ENCODE measurements at places on chromosomes 12 and 14. TPM values are rescaled to one million over a fixed set of nuclear protein-coding genes. Genes with fewer than 3 reads are reported as not detected.

DNA sequence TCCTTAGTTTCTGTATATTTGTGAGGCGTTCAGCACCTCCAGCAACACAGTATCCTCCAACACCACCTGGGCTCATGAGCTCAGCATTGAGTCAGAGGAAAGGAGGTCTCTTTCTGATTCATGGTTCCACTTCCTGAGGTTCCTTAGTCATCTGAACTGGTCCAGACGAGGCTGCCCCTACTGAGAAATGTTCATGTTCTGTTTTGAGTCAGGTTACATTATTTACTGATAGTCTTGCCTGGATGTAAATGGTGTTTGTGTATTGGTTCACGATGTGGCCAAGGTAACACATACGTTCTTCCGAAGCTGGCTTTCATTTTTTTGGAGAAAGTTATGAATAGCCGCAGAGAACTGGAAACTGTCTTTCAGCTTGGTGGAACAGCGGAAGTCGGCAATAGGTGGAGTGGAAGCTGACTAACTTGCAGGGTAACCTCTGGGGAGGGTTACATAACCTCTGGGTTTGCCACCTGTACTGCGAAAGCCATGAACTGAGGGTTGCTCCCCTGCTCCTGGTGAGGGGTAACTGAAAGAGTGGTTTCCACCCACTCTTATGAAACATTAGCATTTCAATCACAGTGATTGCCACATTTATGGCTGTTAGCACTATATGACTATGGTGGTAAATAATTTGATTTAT lies 42.2 kb upstream of the MANSC4 start:
- no peak for DNase-seq

- no peak for DNase-seq
These were observed 161.5 kb upstream of the FRMD6 start for GRCh38 chr14:51490205-51490604.

The EPYC gene
- not detected for polyA plus RNA-seq

The GALNT6 gene
- 2.0 TPM for polyA plus RNA-seq
